CD14-positive monocyte (primary cell): ENCODE measurements at places on chromosomes 7 and 10. TPM values are rescaled to one million over a fixed set of nuclear protein-coding genes. Genes with fewer than 3 reads are reported as not detected.

DNA sequence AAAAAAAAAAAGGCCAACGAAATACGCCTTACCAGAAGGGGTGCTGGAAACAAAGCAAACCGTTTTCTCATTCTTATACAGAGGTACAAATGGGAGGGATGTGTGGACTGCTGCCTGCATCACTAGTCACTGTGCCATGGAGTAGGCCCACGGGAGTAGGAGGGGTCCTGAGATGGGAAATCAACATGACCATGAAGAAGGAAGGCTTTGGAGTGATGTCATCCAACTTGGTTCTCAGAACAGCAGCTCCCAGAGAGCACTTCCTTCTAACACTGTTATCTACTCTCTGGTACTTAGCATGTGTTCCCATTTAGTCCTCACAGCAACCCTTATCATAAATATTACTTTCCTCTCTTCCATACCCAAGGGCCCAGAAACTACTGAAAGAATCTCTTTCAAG lies 60.0 kb upstream of the LRGUK start:
- no peak for DNase-seq
- no peaks in the 10 kb centered on the region for H3K27me3 ChIP-seq
- no peaks in the 10 kb centered on the region for H3K4me1 ChIP-seq

DNA sequence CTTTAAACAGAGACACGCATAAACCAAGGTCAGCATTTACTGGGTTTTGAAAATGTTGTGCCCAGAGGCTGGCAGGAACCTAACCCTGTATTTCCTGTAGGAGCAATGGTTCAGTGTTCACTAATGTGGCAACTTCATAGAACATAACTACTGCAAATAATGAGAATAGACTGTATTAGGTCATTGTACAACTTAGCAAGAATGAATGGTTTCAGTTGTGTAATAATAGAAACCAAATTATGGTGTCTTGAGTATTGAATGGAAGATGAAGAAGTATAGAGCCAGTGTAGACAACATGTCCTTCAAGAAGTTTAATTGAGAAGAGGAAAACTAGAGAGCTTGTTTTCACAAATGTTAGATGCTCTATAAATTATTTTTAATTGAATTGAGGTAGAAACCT lies 172.5 kb downstream of the BUB3 start:
- no peaks in the 10 kb centered on the region for H3K36me3 ChIP-seq
- H3K4me3 ChIP-seq, result no peak overlapping the region
- H3K27ac ChIP-seq, result no peak overlapping the region
- H3K4me1 ChIP-seq, result no peaks in the 10 kb centered on the region
- H3K27me3 ChIP-seq, result no peaks in the 10 kb centered on the region

- H3K4me3 ChIP-seq, result no peak overlapping the region
- no peaks in the 10 kb centered on the region for H3K36me3 ChIP-seq
- H3K4me1 ChIP-seq, result peaks cover 34% of the 10 kb centered on the region
- DNase-seq, result peak; percentile 3
These were observed 32.8 kb upstream of the WDFY4 start for GRCh38 chr10:48651839-48652238.

DNA sequence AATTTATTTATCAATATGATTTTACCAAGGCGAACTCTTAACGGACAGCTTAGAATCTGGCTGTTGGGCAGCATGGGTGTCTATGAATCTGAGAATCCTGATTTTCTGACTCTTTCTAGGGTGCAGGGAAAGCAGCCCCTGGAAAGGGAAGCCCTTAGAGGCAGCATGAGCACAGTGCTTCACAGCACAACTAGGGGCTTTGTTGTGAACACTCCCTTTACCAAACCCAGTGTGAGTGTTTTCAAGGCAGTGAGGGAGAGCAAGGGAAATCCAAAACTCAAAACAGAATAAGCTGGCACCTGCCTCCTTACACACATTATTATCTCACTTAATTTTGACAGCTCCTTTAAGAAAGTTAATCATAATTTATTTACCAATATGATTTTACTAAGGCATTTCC lies 116.3 kb upstream of the CSTF2T start:
- H3K27me3 ChIP-seq, result no peaks in the 10 kb centered on the region
- H3K27ac ChIP-seq, result no peak overlapping the region
- DNase-seq, result no peak
- H3K36me3 ChIP-seq, result no peaks in the 10 kb centered on the region
- H3K4me3 ChIP-seq, result no peak overlapping the region
- no peaks in the 10 kb centered on the region for H3K4me1 ChIP-seq

GRCh38 chr10:21030091-21030490 lies 133.0 kb upstream of the NEBL start:
- H3K27me3 ChIP-seq, result no peaks in the 10 kb centered on the region
- peak overlapping the region; percentile 26 for H3K27ac ChIP-seq
- DNase-seq, result peak; percentile 60
- H3K36me3 ChIP-seq, result no peaks in the 10 kb centered on the region
- H3K4me1 ChIP-seq, result peaks cover 14% of the 10 kb centered on the region
- H3K4me3 ChIP-seq, result peak overlapping the region; percentile 31

Gene MYOZ1
- polyA plus RNA-seq, result not detected

Gene IKZF1
- polyA plus RNA-seq, result 38.4 TPM
